Stimulated activated CD4-positive, alpha-beta T cell treated with anti-CD3 and anti-CD28 coated beads, Interleukin-15, amount 100 ng/mL, for 48 hours (primary cell): ENCODE measurements at places on chromosomes 4 and X.

- DNase-seq: no peak
Observed at GRCh38 chr4:61723492-61723891, 523.4 kb downstream of the ADGRL3 start.

- DNase-seq: no peak
Observed at GRCh38 chr4:145808848-145809512, 129.0 kb downstream of the C4orf51 start.

DNA sequence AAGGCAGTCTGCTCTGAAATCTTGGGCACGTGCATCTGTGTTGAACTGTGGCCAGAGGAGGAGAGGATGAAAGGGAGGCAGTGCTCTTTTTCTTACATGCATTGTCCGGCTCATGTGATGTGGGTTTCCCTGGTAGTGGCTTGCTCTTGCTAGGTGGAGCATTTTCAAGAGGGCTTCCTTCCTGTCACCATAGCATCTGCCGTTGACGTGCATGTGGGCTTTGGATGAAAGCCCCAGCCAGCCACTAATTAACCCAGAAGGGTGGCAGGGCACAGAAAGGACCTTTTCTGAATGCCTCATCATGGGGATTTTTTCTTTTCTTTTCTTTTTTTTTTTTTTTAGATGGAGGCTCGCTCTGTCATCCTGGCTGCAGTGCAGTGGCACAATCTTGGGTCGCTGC, 121.3 kb downstream of the GPR143 start:
- DNase-seq: peak; percentile 9

- no peak for DNase-seq
Observed at GRCh38 chr4:94665500-94666404, 92.0 kb upstream of the BMPR1B start.
